NCI-H1092 (cell line): ENCODE measurements at places on chromosomes 5 and 9.

DNA sequence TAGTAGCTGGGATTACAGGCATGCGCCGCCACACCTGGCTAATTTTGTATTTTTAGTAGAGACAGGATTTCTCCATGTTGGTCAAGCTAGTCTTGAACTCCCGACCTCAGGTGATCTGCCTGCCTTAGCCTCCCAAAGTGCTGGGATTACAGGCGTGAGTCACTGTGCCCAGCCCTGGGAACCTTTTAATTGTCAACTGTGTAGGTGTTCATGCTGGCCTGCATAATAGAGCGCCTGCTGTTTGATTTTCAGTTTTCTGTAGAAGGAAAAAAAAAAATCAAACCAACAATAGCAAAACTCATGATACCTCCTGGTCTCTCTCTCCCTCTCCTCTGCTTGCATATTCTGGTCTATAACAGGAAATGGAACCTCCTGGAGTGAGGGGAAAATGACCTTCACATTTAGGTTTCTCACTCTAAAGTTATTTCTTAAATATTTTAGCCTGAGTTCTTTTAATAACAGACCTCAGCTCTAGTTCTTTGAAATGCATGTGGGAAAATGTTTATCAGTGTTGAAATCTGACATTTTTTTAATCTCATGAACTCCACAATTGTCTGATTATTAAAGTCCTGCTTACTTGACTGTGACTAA lies 51.7 kb downstream of the EXOSC2 start:
- DNase-seq: no peak

DNA sequence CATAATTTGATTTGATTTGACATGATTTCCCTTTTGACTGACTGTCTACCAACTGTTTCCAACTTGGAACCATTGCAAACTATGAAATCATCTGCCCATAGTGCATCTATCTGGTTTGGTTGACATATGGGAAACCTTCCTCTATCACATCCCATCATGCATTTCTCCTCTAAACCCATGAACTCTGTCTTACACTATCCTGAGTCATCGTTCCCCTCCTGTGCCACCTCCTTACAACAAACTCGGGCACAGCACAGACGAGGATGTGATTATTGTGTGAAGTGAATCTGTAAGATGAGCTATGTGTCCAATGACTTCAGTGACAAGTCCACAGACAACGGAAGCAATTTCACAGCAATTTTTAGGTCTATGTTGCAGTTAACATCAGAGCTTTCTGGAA lies 126.1 kb downstream of the NPR3 start:
- no peak for DNase-seq

DNA sequence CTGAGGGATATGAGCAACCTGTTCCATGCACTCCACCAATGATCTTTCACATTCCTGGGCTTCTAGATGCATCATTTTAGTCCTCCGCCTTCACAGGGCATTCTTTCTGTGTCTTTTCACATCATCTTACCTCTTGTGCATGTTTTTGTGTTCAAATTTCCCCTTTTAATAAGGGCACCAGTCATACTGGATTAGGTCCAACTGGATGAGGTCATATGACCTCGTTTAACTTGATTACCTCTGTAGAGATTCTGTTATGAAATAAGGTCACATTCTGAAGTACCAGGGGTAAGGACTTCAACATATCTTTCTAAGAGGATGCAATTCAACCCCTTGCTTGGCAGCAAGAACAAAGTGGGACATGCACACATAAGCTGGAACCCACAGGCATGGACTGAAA lies 335.3 kb upstream of the TLE4 start:
- no peak for DNase-seq

DNA sequence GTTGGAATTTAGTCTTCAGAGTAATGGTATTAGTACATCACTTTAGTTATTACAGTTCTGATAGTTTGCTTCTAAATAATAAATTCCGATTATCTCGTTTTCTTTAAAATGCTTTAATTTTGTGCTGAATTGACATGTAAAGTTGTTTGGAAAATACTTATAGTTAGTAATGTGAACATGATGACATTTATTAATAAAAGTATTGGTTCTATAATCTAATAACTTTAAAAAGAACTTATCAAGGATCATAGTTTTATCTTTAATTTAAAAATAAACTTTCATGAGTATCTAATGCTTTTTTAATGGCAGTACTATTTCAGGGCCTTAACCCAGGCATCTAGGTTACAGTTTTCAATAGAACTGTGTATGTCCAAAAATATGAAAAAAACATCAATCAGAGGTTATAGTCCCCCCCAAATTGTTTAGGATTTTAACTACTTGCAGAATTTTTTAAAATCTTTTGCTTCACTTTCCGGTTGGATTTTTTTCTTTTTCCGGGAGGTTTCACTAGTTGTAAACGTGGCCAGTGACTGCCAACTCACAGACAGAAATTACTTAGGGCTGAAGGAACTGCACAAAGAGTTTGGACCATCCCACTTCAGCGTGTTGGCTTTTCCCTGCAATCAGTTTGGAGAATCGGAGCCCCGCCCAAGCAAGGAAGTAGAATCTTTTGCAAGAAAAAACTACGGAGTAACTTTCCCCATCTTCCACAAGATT lies 680 bp downstream of the GPX8 start:
- no peak for DNase-seq

DNA sequence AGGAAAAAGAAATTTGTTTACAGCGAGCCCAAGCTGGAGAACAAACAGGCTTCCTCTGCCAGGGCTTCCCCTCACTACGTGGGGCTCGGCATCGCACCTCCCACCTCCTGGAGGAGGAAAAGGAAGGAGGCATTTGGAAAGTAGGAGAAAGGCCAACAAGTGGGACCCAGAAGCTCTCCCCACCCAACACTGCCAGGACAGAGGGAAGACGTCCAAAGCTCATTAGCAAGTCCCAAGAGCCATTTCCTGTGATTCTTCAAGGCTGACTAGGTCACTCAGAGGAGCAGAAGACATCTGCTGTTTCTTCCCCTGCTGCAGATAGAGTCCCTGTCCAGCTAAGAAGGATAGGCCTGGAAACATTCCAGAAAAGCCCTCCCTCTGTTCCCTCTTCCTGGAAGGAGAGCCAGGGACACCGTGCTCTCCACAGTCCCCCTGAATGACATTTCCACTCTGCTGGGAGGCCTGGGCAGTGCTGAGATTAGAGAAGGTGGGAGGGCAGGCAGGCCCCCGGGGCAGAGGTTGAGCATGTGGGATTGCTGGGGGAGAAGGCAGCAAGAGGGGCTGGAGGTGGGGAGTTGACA lies 57.0 kb upstream of the NEURL1B start:
- DNase-seq: no peak

GRCh38 chr5:149792540-149793255 lies 62.6 kb downstream of the PPARGC1B start:
- no peak for DNase-seq

GRCh38 chr5:50463047-50463446 lies 22.0 kb upstream of the EMB start:
- DNase-seq: no peak

- no peak for DNase-seq
Measured at GRCh38 chr5:135669416-135669815, 90.6 kb upstream of the CXCL14 start.

GRCh38 chr9:121138973-121139372 lies 62.7 kb downstream of the RAB14 start:
- DNase-seq: no peak
